ENCODE measurements at places on chromosomes 5 and 9.

DNA sequence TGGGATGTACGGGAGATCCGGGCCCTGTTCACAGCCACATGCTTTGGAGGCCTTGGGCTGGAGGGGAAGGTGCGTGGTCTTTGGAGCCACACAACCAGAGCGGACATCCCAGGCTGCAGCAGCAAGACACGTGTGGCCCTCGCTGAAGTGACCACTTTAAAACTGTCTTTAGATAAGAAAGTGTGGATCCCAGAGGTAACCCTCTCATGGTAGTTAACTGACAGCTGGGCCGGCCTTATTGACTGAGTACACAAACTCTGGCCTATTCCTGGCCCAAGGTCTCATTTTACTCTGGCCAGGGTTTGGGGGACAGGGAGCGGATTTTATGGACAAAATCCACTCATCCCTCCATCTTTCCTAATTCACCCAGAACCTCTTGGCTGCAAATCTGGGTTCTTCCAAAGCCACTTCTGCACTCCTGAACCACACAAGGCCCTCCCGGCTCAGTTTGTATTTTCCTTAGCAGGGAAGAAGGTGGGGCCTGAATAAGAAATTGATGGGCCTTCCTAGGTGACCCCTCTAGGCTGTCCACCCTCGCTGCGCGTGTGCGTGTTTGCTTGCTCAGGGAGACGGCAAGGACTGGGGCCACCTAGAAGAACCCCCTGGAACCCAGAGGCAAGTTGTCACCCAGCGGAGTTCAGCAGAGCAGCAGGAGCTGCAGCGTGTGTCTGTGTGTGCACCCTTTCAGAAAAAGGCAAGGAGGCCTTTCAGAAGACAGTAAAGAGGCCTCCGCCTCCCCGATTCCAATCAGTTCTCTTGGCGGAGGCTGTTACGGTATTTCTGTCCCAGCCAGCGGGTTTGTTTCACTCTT lies 73.3 kb upstream of the ORM1 start:
- no peak for DNase-seq

GRCh38 chr5:82365026-82365425 lies 86.9 kb upstream of the RPS23 start:
- DNase-seq: no peak

- no peak for DNase-seq
Observed at GRCh38 chr9:14281876-14282275, 32.1 kb downstream of the NFIB start.

- no peak for DNase-seq
Observed at GRCh38 chr9:110048976-110049698, 158.8 kb downstream of the C9orf152 start.

GRCh38 chr9:68507130-68507805 lies 33.4 kb downstream of the TMEM252 start:
- no peak for DNase-seq

DNA sequence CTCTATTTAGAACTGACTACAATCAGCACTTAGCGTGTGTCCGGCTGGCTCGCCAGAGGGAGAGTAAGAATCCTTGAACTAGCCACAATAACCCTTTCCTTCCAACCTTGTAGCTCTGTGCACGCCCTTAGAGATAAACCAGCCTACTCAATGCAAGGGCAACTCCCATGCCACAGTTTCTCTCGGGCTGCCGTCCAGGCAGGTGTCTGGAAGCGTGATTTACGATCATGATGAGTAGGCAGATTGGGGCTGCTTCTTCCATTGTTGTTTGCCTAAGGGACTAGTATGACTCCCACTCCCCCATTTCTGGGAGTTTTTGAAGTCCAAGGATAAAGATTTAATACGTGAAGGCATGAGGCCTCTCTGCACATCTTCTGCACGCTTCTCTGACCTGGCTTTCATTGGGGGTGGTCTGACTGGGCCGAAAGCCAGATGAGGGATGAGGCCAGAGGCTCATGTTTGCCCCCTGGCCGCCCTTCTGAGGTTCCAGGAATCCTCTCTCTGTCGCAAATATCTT lies 134.0 kb upstream of the MYO10 start:
- DNase-seq: no peak

- no peak for DNase-seq
Observed at GRCh38 chr5:1384521-1384920, 39.6 kb upstream of the CLPTM1L start.

DNA sequence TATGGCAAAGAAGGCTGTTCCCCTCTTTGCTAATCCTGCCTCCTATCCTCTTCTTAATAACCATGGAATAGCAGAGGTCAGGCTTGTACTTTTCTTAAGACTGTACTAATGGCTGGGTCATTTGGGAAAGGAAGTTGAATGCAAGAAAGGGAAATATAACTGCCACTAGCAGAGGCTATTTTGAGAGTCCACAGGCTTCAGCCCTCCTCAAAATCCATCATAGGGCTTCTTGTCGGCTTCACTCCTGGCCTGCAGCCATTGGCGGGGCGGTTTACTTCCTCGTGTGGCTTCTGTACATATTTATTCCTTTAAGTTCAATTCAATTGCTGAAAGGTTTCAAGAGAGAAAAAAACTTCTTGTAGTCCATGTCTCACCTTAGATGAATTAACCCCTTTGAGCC lies 2.8 kb upstream of the PARP8 start:
- DNase-seq: no peak

DNA sequence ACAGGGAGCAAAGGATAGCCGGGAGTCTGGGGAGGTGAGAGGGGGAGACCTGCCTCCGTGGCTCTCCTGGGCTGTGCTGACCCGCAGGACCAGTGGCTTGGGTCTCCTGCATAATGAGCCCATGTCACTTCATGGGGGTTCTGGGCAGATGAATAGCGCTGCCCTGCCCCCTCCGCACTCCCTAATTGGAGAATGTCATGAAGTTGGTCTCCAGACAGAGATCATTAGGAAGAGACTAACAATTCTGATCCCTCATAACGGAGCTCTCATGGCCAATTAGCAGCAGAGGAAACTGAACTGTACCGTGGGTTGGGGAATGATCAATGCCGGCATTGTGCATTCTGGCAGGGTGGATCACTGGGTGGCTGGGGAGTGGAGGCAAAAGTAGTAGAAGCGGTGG lies 186.1 kb downstream of the FSTL4 start:
- no peak for DNase-seq

- no peak for DNase-seq
Observed at GRCh38 chr5:58403822-58404433, 56.0 kb downstream of the PLK2 start.

DNA sequence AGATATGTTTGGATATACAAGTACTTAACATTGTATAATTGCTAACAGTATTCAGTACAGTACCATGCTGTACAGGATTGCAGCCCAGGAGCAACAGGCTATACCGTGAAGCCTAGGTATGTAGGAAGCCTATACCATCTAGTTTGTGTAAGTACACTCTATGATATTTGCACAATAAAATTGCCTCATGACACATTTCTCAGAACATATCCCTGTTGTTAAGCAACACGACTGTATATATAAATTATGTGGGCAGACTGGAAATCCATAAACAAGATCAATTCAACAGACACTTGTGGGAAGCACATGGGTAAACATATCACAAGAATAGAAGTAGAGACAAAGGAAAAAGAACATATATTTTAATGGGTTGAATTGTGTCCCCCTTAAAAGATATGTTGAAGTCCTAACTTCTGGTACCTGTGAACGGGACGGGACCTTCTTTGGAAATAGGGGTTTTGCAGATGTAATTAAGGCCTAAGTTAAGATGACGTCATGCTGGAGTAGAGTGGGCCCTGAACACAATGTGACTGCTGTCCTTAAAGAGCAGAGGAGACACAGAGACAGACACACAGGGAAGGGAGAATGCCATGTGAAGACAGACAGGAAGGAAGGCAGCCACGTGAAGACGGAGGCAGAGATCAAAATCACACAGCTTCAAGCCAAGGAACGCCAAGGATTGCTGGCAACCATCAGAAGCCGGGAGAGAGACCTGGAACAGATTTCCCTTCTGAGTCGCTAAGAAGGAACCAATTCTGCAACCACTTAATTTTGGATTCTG lies 76.3 kb downstream of the SCAI start:
- no peak for DNase-seq

DNA sequence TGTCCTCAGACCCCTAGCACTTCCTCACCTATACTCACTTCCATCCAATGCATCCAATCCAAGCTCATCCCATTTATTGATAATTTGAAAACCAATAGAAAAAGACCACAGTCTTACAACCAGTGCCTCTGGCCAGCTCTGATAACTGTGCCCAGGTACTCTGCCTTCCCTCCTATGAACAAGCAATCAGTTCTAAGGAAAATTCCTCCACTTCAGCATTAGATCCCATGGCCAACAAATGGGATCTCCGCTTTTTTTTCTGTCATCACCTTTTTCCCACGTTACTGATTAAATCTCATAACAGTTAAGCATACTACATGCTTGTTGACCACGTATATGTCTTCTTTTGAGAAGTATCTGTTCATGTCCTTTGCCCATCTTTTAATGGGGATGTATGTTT lies 41.7 kb upstream of the GLIS3 start:
- no peak for DNase-seq

DNA sequence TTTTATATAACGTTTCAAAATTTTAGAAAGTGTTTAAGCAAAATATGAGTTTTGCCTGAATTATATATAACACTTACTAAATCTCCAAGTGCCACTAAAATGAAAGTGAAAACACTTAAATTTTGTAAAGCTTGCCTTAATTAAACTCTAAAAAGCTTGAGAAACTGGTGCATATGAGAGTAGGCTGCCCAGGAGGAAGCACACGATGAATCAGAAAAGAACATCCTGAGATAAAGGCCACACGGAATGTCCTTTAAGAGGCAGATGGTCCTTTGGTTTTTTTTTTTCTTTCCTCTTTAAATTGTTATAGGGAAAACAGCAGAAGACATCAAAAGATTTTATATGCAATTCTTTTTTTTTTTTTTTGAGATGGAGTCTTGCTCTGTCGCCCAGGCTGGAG lies 60.3 kb downstream of the HABP4 start:
- DNase-seq: no peak

DNA sequence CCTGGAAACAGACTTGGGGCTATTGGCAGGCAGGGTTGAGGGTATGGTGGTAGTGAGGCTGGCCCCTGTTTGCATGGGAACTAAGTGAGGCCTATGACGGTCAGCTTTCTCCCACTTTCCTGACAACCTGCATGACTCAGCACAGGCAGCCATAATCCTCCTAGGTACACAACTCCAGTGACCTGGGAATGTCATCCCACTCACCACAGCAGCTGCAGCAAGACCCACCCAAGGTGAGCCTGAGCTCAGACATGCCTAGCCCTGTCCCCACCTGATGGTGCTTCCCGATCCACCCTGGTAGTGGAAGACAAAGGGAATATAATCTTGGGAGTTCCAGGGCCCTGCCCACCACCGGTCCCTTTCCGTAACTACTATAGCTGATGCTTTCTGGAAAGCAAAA lies 178.7 kb downstream of the NDUFS4 start:
- DNase-seq: no peak

GRCh38 chr5:101123363-101123762 lies 220.3 kb upstream of the ST8SIA4 start:
- no peak for DNase-seq

- no peak for DNase-seq
Observed at GRCh38 chr5:1791176-1791575, 8.5 kb downstream of the MRPL36 start.

DNA sequence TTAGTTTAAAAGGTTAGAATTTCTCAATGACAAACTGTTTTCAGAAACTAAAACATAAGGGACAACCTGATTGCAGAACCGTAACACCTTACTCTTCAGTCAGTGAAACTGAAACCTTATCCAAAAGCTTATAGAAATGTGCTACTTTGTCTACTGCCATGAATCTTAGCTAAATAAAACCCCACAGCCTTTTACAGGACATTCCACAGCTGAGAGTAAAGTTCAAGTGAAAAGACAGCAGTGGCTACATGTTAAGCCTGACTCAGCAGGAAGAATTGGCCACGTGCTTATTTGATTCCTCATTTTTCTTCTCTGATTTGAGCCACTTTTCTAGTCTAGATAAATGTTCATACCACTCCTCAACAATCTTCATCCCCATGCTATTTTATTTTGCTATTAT lies 278.7 kb upstream of the ISL1 start:
- DNase-seq: no peak

GRCh38 chr9:107738789-107739188 lies 249.2 kb upstream of the KLF4 start:
- no peak for DNase-seq

- DNase-seq: no peak
Observed at GRCh38 chr5:80569961-80570786, at the start of gene ANKRD34B. Gene ANKRD34B, minus strand, starts transcription at chr5:80570280. Its CDS starts 10,261 bp downstream, at chr5:80560019.

- no peak for DNase-seq
Observed at GRCh38 chr5:24788829-24789514, 144.2 kb upstream of the CDH10 start.

DNA sequence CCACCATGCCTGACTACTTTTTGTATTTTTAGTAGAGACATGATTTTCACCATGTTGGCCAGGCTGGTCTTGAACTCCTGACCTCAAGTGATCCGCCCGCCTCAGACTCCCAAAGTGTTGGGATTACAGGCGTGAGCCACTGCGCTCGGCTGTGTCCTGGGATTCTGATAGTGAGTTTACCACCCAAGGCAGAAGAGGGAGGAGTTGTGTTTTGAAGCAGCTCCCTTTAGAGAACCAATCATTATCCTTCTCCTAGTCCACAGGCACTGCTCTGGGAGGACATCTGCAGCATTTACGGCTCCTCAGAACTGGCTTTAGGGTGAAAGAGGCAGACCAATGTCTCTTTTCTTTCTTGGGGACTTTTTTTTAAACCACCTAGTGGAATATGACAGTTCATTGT lies 5.7 kb downstream of the C9orf152 start:
- no peak for DNase-seq

- no peak for DNase-seq
Observed at GRCh38 chr9:79637177-79637925, 65.6 kb downstream of the TLE4 start.

- no peak for DNase-seq
Observed at GRCh38 chr5:111233052-111233374, 8.8 kb downstream of the CAMK4 start.

GRCh38 chr9:81492710-81493447 lies 196.5 kb downstream of the TLE1 start:
- DNase-seq: no peak

GRCh38 chr9:105046907-105047741 lies 119.2 kb upstream of the ABCA1 start:
- DNase-seq: no peak

DNA sequence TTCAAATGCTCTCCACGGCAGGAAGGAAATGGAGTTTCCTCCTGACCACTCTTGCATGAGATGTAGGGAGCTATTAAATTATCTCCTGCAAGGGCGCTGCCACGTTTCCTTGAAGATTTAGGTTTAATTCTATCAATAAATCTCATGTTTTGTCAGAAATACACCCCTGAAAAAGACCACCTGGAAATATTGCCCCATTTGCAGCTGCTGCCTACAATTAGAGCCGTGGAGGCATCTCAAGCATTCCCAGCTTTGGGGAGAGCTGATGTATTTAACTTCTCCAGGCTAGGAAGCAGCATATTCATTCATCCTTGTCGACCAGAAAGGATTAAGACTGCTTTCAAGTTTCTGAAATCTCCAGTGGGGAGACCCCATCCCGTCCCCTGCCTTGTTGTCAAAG lies 40.5 kb downstream of the CCNJL start:
- DNase-seq: no peak

DNA sequence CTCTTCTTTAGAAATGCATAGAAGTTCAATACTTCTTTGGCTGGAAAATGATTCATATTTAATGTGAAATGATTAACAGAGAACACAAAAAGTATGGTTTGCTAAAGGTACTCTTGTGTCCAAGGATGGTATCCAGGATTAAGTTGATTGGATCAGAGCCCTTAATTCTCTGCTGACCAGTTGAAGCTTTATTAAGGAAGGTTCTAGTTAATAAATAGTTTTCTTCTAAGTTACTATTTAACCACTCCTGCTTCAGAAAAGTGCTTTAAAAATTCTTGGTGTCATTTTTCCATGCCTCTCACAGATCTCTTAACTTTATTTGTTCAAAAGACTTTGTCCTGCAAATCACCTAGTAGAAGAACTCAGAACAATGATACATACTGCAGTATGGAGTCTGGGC lies 134.3 kb downstream of the MEF2C start:
- no peak for DNase-seq

Measured in T-helper 22 cell (primary cell).